NCI-H187 treated with DMSO at 0.1 percent for 48 hours (cell line): ENCODE measurements at places on chromosomes 7 and 10.

- no peak for DNase-seq
Measured at GRCh38 chr7:23966941-23967340, 256.9 kb downstream of the STK31 start.

DNA sequence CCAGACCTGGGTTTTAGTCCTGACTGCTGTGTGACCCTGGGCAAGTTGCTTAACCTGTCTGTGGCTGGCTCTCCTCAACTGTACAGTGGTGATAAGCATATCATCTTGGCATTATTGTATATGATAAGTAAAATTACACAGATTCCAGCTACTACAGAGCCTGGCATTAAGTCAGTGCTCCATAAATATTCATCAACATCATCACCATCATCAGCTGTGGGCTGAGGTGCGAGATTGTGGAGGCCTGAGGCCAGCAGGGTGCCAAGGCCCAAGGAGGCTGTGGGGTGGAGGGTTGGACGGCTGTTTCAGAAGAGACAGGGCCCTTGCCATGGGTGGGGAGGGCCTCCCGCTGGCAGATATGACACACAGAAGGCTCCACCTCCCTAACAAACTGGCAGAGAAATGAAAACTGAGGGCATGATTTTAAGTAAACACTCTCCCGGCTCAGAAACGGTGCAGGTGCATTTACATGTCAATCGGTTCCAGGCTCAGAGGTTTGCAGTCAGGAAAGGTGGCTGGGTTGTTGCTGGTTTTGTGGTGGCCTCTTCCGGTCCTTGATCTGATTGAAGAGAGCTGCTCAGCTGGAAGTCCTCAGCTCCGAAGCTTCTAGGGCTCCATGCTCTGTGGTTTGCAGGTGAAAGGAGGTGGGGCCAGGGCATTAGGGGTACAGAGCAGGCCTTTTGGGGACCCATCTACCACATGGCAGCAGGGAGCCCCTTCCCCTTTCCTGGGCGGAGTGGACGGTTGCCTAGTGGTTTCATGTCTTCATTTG is 10.2 kb downstream of the CRYGN start:
- peak; percentile 76 for DNase-seq

DNA sequence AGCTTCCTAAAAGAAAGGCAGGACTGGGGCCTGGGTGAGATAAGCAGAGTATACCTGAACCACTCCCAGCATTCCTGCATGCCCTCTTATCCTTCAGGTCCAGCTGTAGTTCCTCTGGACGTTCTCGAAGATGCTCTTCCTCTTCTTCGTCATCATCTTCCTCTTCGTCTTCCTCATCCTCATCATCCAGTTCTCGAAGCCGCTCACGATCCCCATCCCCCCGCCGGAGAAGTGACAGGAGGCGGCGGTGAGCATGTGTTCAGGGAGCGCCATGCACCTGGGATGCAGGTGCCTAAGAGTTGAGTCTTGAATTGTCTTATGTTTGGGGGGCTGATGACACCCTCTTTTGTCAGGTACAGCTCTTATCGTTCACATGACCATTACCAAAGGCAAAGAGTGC is 3.9 kb upstream of the NOLC1 start:
- no peak for DNase-seq

GRCh38 chr10:132144086-132144485 is 42.7 kb upstream of the DPYSL4 start:
- no peak for DNase-seq

DNA sequence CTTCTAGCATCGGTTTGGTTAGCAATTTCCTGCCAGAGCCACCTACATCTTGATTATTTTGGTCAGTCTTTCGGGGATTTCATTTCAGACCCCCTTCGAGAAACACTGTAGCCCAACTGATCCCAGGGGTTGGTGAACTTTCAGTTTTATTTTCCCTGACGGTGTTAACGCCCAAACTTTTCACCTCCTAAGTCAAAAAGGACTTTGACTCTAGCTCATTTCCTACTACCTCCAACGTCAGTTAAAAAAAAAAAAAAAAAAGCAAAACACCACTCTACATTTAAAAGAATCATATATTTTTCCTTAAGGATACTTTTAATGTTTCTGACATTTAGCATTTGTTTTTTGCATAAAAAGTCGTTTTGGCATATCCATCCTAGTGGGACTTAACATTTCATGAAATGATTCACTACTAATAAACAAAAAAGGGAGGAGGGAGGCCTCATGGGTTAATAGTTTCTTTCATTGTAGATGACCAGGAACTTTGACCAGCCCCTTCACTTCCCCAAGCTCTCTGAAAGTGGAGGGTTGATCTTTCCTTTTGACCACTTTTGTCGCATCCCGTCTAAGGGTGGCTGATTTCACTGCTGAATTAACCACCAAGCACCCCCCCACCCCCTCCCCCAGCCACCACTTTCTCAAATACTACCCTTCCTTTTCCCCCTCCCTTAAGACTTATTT is 764 bp upstream of the TCF7L2 start:
- no peak for DNase-seq
